Urinary bladder (tissue), 4 donors: ENCODE measurements at places on chromosomes 11 and 22.

- no peak for DNase-seq
These were observed 67.6 kb downstream of the PARVB start for GRCh38 chr22:44091751-44092150.

- no peak for DNase-seq
These were observed 212.4 kb upstream of the SESN3 start for GRCh38 chr11:95443386-95443785.

DNA sequence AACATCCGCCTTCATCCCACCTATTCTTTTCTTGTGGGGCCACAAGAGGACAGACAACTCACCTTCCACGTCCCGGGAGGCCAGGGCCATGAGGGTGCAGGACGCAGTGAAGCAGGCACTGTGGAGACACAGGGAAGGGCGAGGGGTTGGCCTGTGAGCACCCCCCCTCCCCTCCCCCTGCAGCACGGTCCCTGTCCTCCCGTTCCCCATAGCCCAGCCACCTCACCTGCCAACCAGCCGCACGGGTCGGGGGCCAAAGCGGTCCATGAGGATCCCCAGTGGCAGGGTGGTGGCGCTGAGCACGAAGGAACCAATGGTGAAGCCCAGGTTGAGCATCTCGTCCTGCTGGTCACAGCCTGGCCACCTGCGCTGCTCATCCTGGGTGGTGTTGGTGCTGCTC is 14.6 kb downstream of the SLC43A1 start:
- DNase-seq, result no peak

DNA sequence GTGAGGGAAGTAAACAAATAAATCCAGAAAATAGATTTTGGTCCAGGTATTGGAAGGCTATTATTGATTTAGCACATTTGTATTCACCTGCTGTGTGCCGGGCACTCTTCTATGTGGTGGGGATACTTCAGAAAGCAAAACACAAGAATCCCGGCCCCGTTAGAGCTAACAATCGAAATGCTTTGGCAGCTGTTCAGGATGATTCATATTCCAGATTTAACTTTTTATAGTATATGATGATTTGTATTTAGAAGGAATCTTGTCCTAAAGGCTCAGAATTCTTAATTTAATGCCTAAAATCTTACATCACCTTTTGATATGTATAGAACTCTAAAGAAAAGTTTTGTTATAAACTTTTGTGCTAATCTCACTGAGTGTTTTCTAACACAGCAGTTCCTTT is 28.0 kb downstream of the ZC3H12C start:
- DNase-seq, result no peak

GRCh38 chr11:11072067-11072466 is 214.2 kb upstream of the ZBED5 start:
- no peak for DNase-seq

GRCh38 chr11:439315-440064 is 2.3 kb downstream of the ANO9 start:
- no peak for DNase-seq

DNA sequence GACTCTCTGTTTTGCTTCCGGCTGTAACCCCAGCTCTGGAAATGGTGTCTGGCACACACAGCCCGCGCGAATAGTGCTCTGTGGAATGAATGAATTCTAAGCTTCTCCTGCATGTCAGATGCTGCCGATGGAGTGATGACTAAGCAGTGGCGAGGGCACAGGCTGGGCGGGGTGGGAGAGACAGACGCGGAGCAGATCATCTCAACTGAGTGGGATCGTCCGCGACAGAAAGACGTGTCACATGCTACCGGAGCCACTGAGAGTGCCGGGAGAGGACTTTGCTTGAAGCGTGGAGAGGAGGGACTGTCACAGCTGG is 334.5 kb downstream of the CTTN start:
- no peak for DNase-seq

DNA sequence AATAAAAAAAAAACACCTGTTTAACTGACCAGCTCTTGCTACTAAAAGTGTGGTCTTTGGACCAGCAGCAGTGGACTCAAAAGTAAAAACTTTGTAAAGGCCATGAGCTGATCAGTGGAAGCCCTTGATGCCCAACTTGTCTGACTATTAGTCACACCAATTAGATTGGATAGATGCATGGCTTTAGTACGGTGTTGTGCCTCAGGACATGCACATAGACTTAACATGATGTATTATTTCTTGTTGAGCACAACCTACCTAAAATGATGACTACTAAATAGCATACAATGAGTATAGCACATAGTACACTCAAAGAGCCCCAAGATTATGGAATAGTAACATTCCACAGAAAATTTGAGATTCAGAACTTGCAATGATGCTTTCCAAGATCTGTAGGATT is 95.1 kb upstream of the FIBIN start:
- no peak for DNase-seq

DNA sequence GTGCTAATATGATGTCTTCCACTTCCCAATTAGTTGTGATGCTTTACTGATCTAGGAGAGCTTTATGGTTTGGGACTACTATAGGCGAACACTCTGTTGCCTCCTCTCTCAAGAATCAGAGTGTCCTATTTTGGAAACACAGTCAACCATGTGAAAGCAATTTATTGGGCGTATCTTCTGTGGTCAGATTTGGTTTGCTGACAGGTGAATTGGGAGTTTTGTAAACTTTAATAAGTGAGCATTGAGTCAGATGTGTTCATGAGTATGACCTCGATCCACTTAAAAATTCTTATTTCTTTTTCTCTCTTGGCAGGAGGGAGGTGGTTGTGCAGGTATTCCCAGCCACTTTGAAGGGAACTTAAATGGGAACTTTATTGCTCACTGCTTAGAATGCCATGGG is 4.4 kb downstream of the CAT start:
- no peak for DNase-seq

- no peak for DNase-seq
These were observed 696.6 kb downstream of the KCNA4 start for GRCh38 chr11:29320196-29320595.

GRCh38 chr11:50032574-50032973 is at the start of gene OR4C45:
Gene OR4C45 (plus strand): TSS chr11:50032874.
- DNase-seq, result no peak

DNA sequence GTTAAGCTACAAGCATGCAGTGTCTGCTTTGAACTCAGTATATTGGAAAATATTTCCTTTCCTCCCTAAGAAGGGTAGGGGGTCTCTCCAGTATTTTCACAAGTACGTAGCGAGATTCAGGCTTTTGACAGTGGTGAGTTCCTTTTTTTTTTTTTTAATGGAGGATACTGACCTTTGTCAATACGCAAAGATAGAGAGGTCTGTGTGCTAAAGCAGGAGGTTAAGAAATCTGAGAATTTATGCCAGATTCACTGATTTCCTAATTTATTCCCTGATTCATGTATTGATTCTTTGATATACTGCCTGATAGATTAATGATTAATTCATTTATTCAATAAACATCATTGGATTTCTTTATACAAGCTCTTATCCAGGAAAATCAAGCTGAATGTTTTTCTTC is 106.7 kb upstream of the CADM1 start:
- no peak for DNase-seq

- no peak for DNase-seq
These were observed 847.1 kb downstream of the FAM181B start for GRCh38 chr11:81886406-81887075.

GRCh38 chr11:105232021-105232420 is 92.5 kb upstream of the CARD18 start:
- no peak for DNase-seq

GRCh38 chr11:59785818-59786217 is 24.8 kb downstream of the MRPL16 start:
- DNase-seq, result no peak

DNA sequence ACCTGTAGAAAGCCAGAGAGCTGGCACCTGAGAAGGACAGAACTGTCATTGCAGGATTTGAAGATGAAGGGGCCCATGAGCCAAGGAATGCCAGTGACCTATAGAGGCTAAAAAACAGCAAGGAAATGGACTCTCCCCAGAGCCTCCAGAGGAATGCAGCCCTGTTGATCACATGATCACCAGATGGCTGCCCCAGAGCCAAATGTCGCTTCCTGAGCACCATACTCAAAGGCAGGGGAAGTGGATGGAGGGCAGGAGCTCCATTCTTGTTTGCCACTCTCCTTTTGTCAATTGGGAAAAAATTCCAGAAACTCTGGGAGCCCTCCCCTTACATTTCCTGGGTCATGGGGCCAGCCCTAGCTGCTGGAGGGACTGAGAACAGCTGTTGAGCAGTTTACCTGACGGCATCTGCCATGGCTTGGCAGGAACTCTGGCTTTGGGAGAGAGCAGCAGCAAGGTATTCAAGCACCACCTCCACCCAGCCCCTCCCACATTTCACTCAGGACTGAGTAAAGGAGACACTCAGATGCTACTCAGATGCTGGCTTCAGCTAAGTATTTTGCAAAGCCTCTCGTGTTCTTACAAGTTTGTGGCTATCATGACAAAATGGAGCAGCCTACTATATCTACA is 46.9 kb downstream of the DKK3 start:
- DNase-seq, result no peak

DNA sequence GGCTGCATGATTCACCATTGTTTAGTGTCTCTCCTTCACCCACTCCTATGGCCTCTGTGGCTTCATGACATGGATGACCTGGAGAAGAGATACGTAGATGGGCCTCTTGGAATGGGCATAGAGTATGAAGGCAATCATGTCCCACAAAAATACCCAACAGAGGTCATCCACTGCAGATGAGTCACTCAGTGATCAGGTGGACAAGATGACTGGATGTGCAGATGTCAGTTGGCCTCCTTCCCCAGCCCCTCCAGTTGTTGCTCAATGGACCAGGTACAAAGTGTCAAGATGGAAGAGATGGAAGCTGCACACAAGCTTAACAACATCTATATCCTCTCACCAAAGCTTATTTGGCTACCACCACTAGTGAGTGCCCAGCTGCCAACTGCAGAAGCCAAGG is 41.0 kb upstream of the CLPB start:
- DNase-seq, result no peak

- no peak for DNase-seq
These were observed 338.7 kb downstream of the GUCY1A2 start for GRCh38 chr11:106679581-106679980.

GRCh38 chr22:31618057-31618456 is 44.0 kb downstream of the PISD start:
- DNase-seq, result no peak

DNA sequence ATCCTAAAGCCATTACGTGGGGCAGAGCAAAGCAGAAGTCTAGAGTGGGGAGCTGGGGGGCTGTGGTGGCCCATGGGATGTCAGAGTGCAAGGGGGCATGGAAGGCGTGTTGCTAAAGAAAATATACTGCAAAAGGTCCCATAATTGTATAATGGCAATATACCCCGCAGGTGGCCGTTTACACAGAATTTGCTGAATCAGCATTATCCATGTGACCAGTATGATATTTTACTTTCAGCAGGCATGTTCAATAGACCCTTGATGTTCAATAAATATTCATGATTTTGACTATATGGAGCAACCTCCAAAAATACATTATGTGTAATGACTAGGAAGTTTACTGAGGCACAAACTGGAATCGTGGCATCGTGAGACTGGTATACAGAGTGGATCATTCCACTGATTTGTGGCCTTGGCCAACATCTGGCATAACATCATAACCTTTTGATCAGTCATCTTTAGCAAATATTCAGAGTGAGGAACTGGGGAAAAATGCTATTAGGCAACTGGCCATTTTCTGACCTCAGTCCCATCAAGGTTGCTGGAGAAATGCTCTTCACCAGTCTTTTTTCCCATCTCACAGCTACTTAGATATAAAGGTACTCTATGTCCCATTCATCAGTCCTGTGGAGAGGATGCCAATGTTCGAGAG is 29.3 kb upstream of the PPP2R1B start:
- no peak for DNase-seq

- no peak for DNase-seq
These were observed 564.5 kb downstream of the DLG2 start for GRCh38 chr11:85062659-85063058.

DNA sequence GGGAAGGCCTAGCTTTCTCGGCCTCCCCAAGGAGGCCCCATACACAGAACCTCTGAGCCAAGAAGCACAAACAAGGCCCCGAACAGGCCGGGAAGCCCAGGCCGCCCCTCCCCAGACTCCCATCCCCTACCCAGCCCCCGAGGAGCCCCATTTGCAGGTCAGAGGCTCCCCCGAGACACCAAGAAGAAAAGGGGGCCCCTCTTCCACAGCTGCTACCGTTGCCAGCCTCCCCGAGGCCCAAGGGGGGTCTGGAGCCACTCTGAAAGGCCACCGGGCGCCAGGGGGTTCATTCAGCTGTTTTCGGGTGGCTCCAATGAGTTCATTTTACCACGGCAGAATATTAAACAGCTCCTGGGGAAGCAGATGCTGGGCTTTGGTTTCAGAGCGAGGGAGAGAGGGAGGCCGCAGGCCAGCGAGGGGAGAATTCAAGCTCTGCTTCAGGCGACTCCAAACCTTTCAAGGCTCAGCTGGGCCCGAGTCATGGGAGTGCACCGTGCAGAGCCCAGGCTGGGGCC is 28.5 kb downstream of the MN1 start:
- no peak for DNase-seq

- DNase-seq, result no peak
These were observed 30.2 kb downstream of the TRIM29 start for GRCh38 chr11:120107692-120108091.

- DNase-seq, result no peak
These were observed 16.8 kb downstream of the ZDHHC24 start for GRCh38 chr11:66529069-66529468.

DNA sequence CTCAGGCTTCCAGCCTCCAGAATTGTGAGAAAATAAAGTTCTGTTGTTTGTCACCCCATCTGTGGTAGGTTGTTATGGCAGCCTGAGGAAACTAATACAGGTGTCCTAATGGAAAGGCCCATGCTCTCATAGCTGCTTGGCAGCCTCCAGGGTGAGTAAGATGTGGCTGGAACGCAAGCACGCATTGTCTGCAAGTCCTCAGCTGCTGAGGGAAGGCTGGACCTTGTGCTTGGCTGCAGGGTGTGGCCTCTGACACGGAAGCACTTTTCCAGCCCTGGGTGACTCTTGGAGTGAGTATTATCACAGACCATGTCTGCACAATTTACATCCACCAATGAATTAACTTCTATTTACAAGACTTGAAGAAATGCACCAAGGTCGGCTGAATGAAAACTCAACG is 44.4 kb upstream of the BARX2 start:
- DNase-seq, result no peak
